ENCODE measurements at places on chromosomes 3 and 15. TPM values are rescaled to one million over a fixed set of nuclear protein-coding genes. Genes with fewer than 3 reads are reported as not detected.

RTP4 gene
- 3.1 TPM for total RNA-seq

AADACL2 gene
- total RNA-seq: not detected

SCAANT1 gene
- not detected for total RNA-seq

ALPK3 gene
- 38.8 TPM for total RNA-seq

DNA sequence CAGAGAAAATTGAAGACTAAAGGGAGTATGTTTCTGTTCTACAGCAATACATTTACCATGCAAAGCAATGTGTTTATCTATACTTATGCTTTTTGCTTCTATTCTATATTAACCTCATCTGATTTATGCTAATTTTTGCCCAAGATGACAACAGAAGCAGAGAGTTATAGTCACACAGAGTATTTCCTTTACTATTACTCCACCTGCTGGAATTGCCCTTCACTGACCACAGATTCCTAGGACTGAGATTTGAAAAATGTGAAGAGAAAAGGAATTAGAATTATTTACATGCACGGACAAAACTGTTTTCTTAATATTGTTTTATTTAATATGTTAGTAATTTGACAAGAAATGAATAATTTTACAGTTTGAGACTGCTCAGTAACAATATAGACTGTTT lies 745.6 kb downstream of the VGLL3 start:
- DNase-seq: no peak

DNA sequence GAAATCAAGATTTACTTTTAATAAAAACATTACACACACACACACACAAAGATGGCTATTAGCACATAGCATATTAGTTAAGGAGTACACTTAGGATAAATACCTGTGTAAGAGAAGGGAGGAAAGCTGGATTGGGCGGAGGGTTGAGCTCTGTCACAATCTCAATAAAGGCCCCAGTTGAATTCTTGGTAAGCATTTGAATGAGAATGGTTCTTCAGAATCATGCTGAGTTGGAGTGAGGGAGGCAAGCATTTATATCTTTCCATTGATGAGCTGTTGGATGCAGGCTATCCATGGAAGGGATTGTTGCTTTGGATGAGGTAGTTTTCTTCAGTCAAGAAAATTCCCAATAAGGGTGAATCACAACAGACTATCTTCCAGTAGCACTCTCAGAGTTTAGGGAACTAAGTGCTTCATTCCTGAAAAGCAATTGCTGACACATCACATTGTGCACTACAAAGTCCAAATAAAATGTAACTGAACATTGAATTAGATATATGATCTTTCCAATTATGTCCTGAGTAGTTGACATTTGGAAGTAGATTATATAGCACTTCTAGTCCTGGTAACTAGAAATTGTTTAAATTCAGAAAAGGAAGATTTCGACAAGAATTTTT lies 95.7 kb downstream of the SUCNR1 start:
- no peak for DNase-seq

DNA sequence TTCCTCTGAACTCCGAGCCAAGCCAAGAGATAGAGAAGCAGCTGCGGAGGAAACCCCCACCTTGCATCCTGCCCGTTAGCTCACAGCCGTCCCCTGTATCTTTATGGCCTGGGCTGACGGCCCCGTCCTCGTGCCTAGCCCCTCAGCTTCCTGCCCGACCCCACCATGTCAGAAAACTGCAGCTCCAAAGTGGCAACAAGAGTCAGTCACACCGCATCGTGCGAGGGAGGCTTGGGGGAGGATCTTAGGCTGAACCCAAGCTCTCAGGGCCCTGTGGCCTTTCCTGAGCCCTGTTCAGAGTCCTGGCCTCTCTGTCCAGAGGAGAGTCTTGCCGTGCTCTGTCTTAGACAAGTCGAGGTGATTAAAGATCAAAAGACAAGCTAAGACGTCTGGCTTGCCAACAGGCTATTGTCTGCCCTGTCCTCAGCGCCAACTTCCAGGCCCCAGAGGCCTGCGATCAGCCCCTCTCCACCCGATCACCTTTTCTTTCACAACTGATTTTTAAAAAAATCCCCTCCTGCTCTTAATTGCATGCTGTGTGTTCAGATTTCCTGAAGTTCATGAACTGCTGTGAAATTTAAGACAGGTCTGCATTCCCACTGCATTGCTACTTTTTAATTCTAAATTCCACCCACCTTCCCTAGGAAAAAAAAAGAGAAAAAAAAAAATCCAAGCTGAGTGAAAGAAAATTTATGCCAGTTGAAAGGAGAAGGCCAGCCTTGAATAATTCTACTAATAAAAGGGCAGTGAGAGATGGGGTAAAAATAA lies 89.7 kb upstream of the WNT5A start:
- DNase-seq: no peak

- no peak for DNase-seq
These were observed 83.0 kb downstream of the VGLL4 start for GRCh38 chr3:11560746-11561145.

DNA sequence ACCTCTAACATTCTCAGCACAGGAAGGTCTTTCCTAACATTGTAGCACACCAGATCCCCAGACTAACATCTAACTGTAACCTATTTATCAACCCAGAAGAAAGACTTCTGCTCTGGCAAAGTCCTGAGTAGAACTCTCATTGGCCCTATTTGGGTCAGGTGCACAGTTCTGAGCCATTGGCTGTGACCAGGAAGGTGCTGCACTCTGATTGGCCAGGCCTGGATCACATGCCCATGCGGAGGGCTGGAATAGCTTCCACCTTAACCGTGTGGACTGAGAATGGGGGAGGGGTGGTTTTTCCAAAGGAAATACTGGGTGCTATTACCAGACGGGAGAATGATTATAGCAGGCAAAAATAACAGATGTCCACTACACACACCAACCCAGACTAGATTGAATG lies 11.5 kb downstream of the FEZF2 start:
- DNase-seq: no peak

DNA sequence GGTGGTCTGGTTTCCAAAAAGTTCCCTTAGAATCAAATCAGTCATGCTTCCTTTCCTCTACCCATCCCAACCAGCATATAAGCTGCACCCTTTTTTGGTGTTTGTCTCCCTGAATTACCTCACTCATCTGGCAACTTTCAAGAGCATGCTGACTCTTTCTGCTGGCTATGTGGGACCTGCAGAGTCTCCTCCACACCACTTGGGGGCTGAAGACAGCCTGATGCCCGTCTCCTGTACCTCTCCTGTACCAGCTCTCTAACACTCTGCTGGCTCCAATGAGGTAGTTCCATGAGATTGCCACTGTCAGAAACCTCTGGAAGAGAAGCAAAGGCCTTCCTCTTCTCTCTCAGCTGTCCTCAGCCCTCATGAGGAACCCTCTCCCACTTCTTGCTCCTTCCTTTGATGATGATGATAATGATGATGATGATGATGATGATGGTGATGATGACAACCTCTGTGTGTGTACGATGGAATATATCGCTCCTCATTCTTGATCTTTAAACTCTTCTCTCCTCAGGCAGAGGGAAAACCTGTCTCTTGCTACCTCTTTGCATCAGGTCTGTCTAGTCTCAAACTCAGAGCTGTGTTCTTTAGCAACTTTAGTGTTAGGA lies 257.5 kb downstream of the ZNF621 start:
- peak; percentile 5 for DNase-seq

DNA sequence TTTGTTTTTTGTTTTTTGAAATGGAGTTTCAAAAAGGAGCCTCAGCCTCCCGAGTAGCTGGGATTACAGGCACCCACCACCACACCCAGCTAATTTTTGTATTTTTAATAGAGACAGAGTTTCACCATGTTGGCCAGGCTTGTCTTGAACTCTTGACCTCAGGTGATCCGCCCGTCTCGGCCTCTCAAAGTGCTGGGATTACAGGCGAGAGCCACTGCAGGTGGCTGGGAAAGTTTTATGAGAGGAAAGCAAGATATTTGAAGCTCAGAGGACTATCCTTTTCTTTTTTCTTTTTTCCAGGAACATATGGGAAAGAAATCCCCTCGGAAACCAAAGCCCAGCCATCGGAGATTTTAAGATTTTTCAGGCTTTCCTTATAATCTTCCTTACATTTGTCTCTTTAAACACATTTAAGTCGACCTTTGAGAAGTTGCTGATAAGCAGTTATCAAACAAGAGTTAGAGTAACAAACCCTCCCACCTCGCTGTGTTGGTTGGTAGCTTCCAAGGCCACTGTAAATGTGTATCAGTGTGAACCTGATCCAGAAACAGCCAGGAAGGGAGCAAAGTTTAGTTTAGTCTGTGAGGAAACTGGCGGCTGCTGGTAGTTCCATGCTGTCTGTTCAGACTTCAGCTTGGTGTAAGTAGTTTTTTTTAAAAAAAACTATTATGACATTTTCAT lies 34.5 kb upstream of the MAP3K13 start:
- no peak for DNase-seq

GRCh38 chr15:93029214-93029835 lies 59.7 kb downstream of the RGMA start:
- DNase-seq: peak; percentile 23

DNA sequence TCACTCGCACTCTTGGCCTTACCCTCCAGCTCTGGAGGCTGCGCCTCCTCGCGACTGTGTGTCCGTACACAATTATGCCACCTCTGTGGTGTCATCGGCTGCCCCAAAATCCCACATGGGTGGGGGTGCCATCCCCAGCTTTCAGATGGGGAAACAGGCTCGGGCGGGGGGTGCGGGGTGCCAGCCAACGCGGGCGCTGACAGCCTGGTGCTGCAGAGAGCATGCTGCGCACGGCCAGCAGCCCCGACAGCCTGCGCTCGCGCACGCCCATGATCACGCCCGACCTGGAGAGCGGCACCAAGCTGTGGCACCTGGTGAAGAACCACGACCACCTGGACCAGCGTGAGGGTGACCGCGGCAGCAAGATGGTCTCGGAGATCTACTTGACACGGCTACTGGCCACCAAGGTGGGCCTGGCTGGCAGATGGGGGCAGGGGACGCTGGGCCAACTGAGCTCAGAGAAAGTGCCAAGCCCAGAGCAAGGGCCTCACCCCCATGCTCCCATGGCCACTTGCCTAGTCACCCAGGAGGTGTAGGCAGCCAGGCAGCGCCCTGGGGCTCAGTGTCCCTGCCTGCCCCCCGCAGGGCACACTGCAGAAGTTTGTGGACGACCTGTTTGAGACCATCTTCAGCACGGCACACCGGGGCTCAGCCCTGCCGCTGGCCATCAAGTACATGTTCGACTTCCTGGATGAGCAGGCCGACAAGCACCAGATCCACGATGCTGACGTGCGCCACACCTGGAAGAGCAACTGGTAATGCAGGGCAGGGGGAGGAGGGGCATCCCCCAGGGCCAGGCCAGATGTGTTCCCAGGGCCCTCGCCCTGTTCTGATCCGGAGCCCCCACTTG lies 47.0 kb downstream of the PLXNA1 start:
- DNase-seq: no peak

DNA sequence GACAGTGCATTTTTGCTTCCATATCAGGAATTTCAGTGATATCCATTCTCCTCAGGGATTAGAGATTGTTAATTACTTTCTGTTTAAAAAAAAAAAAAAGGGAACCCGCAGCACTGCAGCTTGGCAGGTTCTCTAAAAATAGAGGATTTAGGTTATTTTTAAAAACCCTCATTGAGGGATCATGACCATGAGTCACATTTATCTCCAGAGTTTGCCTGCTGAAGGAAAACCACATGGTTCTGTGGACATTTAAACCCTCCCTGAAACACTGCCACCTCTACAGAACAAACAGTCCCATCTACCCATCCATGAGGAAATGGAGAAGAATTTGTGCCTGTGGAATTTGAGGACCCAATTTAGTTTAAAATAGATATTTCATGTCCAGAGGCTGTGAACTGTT lies 66.2 kb upstream of the UBE2E1 start:
- peak; percentile 43 for DNase-seq

DNA sequence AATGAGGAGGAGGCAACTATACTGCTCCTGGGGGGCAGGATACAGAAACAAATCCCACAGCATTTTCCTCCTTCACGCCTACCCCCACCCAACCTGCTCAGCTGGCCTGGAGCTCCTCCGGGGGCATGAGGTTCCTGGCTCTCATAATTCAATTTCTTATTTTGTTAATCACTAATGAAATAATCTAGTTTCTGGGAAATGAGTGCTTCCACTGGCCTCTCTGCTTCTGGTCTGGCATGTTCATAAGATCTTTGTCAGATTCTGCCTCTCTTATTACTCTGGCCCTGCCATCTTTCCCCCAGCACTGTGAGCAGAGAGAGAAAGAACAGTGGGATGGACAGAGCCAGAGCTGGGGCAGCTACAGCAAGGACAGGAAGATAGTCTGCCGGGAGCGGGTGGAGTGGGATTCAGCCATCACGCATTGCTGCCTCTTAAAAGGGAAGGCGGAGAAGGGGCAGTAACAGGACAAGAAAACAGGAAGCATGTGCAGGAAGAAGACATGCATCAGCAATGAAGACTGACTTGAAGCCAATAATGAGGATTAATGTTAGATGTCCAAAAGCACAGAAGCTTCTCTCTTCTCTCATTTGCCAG lies 13.6 kb downstream of the RPAP1 start:
- DNase-seq: peak; percentile 56

DNA sequence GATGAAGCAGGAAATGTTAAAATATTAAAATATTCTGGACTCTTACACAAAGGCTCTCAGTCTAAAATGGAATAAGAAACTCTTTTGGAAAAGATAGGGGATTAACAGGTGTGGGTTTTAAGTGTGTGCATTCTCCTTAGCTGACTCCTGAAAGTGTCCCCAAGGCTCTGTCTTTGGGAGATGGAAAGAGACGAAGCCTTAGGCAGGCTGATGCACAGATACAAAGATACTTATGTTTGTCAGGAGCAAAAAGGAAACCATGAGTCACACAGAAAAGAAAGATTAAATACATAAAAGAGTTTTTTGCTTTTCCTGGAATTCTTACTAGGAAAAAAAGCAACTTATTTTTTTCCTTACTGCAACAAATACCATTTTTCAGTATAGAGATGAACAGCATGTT lies 23.8 kb upstream of the ABI3BP start:
- DNase-seq: peak; percentile 67

All from dermis blood vessel endothelial cell (primary cell).